ENCODE measurements at places on chromosomes 13 and 19.

GRCh38 chr13:77222909-77223308 lies 104.0 kb downstream of the MYCBP2 start:
- no peak for DNase-seq

GRCh38 chr13:109385242-109385560 lies 401.2 kb downstream of the IRS2 start:
- DNase-seq: no peak

DNA sequence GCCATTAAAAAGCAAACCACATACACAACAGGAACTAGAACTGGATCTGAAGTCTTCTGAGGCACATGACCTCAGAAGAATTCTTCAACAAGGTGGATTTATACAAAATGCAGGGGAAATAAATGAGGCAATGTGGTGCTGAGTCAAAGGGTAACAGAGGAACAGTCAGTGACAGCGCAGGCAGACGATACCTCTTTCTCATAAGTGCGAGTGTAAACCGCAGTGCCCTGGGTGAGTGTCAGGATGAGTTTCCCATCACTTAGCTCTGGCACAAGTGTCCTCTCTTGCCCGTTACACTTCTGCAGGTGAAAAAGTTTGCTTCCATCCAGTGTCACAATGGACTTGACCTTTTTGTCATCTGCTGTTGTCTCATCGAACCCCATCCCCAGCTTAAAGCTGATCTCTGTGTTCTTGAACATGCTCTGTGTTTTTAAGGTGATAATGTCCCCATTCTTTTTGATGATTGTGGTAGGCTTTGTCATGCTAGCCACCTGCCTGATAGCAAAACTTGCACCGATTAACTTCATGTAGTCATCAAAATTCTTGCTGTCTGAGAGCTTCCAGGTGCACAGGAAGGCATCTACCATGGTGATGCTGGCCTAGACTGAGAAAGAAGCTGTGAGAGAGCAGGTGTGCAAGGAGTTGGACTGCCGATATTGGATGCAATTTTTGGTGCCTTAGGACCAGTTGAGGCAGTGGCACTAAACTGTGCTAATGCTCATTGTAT lies 97.3 kb downstream of the AKAP11 start:
- DNase-seq: no peak

DNA sequence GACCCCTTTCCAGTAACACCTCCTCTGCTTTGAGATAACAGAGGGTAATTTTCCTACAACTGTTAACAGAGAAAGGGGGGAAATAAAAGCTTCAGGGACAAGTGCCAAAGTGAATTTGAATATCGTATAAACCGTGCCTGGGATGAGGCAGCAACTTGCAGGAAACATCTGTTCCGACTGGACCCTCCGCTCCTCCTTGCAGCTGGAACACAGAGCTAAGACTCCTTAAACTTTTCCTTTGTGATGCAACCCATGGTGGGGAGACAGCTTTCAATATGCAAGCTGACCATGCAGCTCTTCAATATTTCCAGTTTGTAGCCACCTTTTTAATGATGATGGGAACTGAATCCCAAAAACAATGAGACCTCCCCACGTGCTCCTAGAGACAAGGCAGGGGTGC lies 432.6 kb downstream of the ZNF536 start:
- no peak for DNase-seq

DNA sequence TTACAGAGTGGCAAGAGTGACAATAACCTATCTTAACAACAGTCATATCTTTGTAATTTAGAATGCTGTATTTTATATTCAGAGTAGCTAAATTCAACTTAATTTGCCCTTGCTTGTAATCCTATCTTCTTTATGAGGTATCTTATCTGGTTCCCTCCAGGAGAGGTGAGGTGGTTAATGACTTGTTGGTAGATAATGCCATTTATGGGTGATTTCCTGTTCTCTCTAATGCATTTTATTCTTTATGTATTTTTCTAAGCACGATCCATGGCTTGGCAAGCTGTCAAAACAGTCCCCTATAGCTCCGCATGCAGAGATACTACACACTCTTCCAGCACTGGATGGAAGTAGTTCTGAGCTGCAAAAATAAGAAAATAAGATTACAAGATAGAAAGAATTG lies 267.9 kb downstream of the LMO7 start:
- DNase-seq: no peak

GRCh38 chr19:56111601-56112312 lies 9.3 kb downstream of the ZNF787 start:
- no peak for DNase-seq

DNA sequence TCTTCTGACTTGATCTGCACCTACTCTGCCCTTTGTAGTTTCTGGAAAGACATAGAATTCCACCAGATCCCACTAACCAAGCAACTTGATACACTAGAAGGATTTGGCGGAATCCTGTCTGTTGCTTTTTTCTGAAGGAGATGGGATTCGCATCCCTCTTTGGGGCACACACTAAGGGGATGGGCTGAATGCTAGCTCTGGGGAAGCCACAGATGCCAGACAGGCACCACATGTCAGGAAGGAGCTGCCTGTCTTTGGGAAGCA lies 52.1 kb downstream of the SERP2 start:
- no peak for DNase-seq

DNA sequence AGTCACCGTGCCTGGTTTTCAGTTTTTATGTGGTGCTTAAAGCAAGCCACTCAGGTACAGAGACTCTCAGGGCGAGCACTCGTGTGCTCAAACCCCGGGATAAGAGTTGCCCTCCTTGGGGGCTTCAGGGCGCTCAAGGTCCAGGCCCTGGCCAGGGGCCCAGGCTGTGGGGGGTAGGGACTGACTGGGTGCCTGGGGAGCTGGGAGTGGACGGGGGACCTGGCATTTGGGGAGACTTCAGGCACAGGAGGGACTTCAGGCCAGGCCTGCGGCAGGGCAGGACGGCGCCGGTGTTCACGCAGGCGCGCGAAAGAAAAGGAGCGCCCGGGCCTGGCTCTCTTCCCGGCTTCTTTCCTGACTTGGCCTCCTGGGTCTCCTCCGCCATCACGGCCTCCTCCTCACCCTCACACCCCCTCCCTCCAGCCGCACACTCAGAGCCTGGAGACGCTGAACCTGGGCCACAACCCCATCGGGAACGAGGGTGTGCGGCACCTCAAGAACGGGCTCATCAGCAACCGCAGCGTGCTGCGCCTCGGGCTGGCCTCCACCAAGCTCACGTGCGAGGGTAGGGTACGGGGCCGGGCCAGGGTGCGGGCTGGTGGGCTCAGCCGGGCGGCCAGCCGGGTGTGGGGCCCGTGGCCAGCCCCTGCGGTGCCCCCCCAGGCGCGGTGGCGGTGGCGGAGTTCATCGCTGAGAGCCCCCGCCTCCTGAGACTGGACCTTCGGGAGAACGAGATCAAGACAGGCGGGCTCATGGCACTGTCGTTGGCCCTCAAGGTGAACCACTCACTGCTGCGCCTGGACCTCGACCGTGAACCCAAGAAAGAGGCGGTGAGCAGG lies 16.1 kb downstream of the NKPD1 start:
- no peak for DNase-seq

GRCh38 chr13:21011378-21011777 lies 50.0 kb downstream of the LATS2 start:
- DNase-seq: no peak

DNA sequence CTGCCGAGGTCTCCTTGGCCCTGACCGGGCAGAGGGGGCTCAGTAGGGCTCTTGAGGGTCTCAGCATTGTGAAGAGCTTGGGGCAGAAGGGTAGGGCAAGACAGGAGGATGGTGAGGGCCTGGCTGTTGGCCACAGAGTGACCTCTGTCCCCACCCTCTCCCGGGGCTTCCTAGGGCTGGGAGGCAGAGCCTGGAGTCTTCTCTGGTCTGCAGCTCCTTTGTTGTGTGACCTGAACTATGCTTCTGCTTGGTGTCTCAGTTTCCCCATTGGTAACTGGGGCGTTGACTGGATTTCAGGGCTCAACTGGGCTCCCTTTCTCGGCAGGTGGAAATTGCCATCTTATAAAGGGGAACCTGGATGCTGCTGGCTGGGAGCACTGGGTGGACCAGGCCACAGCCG lies 30.1 kb upstream of the PEPD start:
- DNase-seq: no peak

GRCh38 chr13:98648141-98648540 lies 71.2 kb upstream of the STK24 start:
- no peak for DNase-seq

DNA sequence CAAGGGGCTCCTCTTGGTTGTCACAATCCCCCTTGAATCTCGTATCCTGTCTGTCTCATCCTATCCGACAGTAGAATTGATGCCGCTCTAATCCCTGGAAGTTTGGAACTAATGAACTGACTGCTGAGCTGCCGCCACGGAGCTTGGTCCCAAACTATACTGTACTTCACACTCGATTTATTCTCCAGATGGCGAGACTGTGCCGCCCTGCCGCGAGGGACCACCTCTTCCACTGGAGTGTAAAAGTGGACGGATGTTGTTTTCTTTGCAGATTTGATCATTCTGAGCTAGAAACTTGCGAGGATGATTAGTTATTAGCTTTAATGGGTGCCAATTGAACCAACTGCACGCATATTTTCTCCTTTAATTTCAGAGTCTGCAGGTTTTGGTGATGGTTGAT lies 117.2 kb downstream of the ZIC5 start:
- DNase-seq: no peak

DNA sequence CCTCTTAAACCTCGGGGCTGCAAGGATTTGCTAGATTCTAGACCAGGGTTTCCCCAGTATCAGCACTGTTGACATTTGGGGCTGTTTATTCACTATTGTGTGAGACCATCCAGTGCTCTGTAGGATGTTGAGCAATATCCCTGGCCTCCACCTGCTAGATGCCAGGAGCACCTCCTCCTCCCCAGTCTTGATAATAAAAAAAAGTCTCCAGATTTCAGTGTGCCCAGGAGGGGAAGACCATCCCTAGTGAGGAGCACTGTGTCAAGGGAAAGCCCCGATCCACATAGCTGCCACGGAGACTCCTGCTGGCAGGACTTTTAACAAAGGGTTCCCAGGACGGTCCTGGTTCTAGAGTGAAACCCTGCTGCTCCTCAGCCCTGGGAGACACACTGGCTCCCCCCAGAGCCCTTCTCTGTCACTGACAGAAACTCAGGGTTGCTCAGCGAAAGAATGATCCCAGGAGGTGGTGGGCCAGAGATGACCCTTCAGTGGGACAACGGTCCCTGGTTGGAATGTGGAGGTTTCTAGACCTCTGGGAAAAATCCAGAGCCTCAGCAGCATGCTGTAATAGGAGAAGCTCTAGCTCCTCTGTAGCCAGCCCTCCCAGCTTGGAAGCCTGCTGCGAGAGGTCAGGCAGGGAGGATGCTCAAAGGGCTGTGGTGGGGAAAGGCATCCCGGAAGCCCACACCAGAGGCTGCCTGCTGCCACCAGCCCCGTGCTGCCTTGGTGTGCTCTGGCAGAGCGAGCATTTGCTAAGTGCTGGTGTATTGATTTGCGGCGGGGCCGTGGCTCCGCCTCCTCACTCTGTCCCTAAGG lies 20.3 kb downstream of the LYL1 start:
- no peak for DNase-seq

DNA sequence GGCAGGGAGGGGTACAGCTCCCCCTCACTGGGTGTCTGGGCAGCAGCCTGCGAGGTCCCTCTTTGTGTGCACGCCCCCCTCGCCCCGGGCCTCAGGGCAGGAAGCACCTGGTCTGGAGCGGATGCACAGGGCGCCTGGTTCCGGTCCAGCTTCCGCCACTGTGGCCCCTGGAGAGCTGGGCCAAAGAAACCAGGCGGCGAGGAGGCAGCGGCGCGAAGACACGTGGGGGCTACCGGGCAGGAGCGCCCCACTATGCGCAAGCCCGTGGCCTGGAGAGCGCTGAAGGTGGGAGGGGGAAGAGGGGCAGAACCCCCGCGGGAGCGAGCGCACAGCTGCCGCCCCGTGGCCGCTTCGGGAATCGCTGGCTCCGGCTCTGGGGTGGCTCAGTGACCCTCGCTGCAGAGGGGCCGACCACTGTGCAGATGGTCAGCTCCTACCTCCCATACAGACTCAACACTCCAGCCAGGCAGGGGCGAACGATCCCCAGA lies 1.7 kb upstream of the LYL1 start:
- DNase-seq: no peak

- no peak for DNase-seq
Measured at GRCh38 chr19:57709616-57710015, 612 bp upstream of the ZNF154 start.

- DNase-seq: no peak
Measured at GRCh38 chr19:43560687-43561086, 14.6 kb downstream of the XRCC1 start.

- DNase-seq: no peak
Measured at GRCh38 chr13:85638815-85639393, 160.3 kb downstream of the SLITRK6 start.

DNA sequence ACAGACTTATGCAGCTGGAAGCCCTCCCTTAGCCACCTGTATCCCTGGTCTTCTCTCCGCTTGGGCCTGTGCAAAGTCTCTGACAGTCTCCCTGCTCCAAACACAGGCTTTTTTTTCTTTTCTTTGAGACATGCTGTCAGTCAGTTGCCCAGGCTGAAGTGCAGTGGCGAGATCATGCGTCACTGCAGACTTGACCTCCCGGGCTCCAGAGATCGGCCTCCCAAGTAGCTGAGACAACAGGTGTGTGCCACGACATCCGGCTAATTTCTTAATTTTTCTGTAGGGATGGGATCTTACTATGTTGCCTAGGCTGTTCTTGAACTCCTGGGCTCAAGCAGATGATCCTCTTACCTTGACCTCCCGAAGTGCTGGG lies 1.6 kb downstream of the MZF1 start:
- no peak for DNase-seq

GRCh38 chr13:41388143-41388881 lies 69.0 kb upstream of the RGCC start:
- no peak for DNase-seq

DNA sequence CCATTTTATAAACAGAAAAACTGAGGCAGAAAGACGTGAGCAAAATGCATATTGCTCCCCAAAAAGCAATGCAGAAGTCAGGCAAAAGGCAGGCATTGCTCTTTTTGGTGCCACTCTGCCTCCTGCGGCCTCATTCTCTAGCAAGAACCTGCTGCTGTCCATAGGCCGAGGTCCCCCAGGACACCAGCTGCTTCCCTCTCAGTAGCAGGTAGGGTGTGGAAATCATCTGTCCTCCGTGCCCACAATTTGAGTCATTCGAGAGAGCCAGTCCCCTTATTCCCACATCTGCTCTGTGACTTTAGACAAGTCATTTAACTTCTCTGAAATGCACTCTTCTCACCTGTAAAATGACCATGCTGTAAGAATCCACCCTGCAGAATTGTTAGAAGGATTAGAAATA lies 50.0 kb downstream of the TNFRSF19 start:
- DNase-seq: no peak

DNA sequence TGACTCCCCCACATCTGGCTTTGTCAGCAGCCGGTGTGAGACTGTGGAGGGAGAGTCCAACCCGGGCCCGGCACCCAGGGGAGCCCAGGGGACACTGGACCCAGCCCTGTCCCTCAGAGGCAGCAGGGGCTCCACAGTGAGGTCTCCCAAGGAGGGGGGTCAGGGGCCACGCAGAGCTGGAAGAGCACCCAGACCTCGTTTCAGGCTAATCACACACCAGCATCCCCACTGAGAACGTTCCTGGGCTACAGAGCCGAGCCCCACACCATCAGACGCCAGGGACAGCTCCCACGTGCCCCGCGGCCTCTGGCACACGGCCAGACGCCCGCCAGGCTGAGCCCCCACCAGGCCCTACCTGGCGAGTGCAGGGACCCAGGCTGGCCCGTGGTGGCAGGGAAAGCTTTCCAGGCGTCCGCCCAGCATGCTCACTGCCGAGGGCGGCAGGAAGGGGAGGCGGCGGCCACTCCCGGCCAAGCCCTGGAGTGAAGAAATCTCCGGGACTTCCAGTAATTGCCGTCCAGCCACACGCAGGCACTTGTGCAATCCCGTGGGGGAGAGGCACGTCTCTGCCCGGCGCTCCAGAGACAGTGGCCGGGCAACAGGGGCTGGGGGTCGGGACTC lies 19.2 kb downstream of the SBNO2 start:
- DNase-seq: no peak

- DNase-seq: no peak
Measured at GRCh38 chr13:102002287-102002686, 399.6 kb downstream of the FGF14 start.

- no peak for DNase-seq
Measured at GRCh38 chr13:57624565-57625435, 6.7 kb upstream of the PCDH17 start.
